Activated CD8-positive, alpha-beta memory T cell treated with anti-CD3 and anti-CD28 coated beads for 24 hours (primary cell): ENCODE measurements at places on chromosomes 4 and X.

- DNase-seq, result no peak
Observed at GRCh38 chr4:18566970-18567799, 545.6 kb upstream of the LCORL start.

DNA sequence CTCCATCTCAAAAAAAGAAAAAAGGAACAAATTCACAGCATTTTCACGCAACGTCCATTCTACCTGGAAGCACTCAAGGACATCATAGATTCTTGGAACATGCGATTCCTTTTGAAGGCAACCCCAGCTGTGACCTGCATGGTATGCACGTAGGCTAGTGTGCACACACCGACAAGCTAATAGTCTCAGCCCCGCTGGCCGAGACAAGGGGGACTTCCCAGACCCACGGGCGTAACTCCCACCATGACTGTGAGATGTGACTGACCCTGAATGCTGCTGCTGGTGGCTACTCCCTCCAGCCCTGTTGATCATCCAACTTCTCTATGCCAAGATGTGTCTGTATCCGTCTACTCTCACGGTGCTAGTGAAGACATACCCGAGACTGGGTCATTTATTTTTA is 78.3 kb downstream of the CRLF2 start:
- DNase-seq, result no peak

GRCh38 chrX:123348468-123348867 is 164.4 kb downstream of the GRIA3 start:
- DNase-seq, result no peak

DNA sequence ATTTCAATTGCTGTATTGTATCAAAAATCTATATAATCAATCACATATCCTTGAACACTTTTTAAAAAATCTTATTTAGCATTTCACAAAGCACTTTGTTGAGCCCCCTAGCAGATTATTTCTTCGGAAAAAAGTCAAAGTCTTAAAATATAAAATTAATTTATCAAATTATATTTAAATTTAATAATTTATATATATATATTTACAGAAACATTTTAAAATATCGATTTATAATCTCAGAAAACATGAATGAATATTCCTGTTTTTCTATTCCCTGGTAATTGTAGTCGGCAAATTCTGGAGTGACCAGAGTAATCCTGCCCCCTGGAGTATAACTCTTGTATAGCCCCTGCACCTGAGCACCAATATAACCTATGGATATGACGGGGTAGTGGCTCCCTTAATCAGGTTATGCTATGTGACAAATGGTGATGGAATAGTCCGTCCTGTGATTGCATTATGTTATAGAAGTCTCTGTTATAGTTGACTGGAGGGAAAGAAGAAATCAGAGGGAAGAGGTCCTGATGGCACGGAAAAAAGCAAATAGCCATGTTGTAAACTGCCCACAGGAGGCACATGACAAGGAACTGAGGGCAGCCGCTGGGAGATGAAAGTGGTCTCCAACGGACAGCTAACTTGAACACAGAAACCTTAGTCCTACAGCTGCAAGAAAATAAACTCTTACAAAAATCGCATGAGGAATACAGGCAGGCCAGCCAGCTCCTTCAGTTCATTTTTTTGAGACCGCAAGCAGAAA is 1092.3 kb downstream of the ARAP2 start:
- DNase-seq, result no peak

GRCh38 chr4:53497487-53498244 is 93.6 kb downstream of the LNX1 start:
- DNase-seq, result no peak

- DNase-seq, result no peak
Observed at GRCh38 chrX:21741869-21742701, 15.8 kb downstream of the SMPX start.

GRCh38 chr4:74367656-74368290 is 2.8 kb downstream of the EREG start:
- DNase-seq, result no peak

GRCh38 chr4:102751941-102752340 is 8.8 kb downstream of the MANBA start:
- DNase-seq, result no peak

- DNase-seq, result no peak
Observed at GRCh38 chr4:73917081-73917501, 47.9 kb downstream of the CXCL1 start.

DNA sequence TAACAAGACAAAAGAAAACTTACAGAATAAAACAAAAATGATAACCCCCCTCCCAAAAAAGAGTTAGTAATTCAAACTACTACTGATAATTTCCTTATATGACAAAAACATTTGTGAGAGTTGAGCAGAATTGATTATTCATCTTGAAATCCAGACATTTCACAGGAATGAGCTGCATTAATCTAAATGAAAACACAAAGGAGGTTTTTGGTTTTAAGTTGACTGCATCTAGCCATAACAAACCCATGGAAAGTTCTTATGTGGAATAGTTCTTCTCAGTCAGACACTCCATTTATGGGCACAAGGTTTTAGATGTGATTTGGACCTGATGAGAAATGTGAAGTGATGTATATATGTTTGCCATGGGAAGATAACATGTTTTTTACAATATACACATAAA is 95.4 kb downstream of the VCX2 start:
- no peak for DNase-seq

- DNase-seq, result no peak
Observed at GRCh38 chrX:13923845-13924244, 105.8 kb downstream of the GEMIN8 start.

DNA sequence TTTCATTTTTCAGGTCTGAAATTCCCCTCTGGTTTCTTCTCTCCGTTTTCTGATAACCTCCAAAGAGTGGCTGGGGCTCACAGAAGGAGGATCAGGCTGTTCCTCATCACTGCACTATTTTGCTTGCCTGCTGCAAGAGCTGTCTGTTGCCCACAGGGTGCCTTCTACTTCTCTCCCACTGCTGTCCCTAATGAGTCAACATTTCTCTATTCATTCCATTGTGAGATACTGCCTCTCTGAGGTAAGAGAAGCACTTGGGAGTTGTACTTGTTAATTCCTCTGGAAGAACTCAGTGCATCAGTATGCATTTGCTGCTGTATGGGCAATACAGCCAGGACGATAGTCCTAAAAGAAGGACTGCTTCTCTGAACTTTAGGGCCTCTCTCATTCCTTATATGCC is 34.8 kb downstream of the CT47B1 start:
- no peak for DNase-seq

DNA sequence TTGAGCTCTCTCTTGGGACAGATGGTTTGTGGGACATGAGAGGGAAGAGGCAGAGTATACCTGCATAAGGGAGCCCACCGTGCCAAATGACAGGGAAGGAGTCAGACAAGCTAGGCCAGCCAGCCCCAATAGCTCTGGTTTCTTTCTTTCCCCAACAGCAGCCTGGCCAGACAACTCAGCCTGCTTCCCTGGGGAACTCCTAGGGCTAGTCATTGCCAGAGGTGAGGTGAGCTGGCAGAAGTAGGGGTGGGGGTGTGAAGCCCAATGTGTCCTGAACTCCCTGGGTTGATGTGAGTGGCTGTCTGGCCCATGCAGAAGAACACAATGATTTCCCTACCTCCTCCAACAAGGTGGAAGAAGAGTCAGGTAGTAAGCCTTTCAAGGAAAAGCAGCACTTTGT is 135.5 kb downstream of the AMMECR1 start:
- no peak for DNase-seq

GRCh38 chr4:73692254-73692653 is 48.1 kb upstream of the CXCL8 start:
- DNase-seq, result no peak

DNA sequence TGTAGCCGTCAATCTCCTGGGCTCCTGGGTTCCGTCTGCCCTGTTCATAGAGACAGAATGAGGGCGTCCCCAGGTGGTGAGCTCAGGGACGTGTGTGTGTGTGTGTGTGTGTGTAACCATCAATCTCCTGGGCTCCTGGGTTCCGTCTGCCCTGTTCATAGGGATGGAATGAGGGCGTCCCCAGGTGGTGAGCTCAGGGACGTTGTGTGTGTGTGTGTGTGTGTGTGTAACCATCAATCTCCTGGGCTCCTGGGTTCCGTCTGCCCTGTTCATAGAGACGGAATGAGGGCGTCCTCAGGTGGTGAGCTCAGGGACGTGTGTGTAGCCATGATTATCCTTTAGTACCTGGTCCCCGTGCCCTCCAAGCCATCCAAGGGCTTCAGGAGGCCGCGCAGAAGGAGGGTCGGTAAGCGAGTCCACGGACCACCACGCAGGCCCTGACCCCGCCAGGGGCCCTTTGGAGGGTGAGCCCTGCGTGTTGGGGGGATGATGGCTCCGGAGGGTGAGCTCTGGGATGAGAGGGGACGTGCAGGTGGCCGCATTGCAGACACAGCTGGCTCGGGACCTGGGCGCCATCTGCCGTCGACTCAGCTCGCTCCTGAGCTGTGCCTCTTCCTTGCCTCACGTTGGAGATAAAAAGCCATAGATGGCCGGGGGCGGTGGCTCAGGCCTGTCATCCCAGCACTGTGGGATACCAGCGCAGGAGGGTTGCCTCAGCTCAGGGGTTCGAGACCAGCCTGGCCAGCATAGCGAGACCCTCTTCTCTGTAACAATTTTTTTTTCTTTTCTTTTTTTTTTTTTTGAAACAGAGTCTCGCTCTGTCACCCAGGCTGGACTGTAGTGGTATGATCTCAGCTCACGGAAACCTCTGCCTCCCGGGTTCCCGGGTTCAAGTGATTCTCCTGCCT is 5.4 kb upstream of the GTPBP6 start:
- DNase-seq, result no peak

DNA sequence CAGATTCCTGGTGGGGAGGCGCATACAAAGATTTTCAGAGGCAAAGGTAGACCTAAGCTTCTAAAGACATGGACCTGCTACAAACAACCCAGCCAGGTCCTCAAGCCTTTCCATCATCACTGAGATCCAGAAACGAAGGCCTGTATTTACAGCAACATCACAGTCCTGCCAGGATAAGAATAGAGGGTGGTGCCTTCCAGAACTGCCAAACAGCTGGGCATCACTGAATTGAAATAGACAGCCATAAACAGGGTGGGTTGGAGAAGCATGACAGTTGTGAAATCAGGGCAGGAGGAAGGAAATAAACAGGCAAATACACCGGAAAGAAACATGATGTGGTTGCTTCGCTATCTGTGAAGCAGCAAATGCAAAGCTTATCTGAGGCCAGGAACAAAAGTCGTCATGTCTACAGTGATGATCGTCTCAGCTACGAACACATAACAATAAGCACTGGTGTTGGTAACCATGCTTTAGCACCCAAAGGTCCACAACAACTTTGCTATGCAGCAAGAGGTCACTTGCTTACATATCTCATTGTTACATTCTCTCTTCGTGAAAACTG is 6.7 kb upstream of the TMEM154 start:
- DNase-seq, result no peak

- DNase-seq, result no peak
Observed at GRCh38 chr4:99891351-99891750, 2.9 kb downstream of the LAMTOR3 start.

GRCh38 chrX:107709266-107709806 is 66.3 kb downstream of the TSC22D3 start:
- DNase-seq, result no peak

DNA sequence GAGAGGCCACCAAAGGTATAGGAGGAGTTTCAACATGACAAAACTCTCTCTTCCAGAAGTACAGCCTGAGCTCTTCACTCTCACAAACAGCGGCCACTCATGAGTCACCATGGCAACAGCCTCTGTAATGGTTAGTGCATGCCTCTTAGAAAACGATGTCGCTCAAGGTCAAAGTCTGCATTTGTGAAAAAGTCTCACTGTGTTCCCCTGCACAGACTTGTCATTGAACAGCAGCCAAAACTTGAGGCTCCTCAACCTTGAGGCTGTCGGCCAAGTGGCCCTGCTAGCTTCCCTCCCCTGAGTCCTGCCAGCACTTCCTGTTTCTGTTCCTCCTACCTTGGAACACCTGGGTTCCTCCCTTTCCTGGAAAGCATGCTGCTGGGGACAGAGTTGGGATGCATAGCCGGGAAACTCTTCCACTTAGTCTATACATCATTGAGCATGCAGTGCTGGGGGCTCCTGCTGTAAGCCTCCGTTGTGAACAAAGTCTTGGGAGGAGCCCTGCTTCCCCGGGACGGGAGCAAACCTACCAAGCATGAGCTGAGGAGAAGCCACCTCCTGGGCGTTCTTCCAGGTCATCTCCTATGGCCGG is 66.6 kb downstream of the ING2 start:
- no peak for DNase-seq

DNA sequence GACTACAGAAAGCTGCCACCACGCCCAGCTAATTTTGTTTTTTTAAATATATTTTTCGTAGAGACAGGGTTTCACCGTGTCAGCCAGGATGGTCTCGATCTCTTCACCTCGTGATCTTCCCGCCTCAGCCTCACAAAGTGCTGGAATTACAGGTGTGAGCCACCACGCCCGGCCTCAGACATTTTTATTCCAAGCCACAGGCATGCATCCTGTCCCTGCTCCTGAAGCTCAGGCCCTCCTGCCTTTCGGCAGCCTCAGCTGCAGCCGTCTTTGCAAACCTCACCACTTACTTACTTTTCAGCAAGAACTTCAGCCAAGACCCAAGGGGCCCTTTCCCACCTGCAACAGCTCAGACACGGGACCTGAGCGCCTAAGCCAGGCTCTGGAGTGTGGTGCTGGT is 26.0 kb downstream of the FAM53A start:
- DNase-seq, result no peak

GRCh38 chrX:149490100-149490499 is 15.0 kb downstream of the IDS start:
- DNase-seq, result no peak

DNA sequence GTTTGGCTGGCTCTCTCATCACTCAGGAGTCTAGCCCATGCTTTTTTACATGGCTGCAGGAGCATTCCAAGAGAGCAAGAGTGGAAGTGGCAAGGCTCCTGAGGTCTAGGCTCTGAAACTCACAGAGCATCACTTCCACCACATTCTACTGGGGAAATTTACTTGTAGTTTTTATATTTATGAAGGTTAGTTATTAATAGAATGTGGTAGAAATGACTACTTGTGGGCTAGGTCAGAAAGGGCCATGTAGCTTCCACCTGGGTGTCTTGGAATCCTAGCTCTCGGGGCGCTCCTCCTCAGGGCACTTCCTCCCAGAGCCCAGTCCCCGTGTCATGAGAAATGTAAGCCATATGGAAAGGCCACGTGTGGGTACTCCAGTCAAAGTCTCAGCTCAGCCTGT is 127.0 kb upstream of the CASK start:
- no peak for DNase-seq

DNA sequence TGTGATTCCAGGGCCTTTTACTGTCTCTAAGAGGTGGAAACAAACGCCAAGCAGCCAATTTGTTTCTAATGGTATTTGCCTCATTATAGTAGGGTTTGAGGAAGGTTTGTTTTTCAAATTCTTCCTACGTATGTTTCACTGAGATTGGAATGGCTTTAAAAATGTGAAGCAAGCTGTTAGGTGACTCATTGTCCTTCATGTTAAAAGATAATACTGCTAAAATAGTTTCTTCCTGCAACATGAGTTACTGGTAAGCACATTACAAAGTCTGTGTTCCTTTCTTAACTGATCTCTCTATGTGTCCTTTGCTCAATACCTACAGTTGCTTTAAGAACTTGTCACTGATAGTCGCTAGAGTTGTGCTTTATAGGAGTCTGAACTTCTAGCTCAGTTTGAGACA is 1183.9 kb downstream of the RPA4 start:
- no peak for DNase-seq

DNA sequence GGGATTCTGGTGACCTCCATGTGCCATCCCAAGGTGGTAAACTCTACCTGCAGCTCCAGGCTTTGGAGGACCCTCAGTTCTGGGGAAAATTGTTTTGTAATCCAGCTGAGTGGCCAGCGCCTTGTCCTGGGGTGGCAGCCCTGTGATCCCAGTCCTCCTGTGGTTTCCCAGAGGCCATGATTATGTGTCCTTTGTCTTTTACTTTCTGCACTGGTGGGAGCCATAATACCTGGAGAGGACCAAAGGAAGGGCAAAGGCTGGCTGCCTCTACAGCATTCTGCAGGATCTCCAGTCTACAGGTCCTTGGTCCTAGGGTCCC is 64.0 kb downstream of the NBDY start:
- no peak for DNase-seq
